ENCODE measurements at places on chromosomes 2 and 18.

GRCh38 chr2:30446602-30447148, 371 bp upstream of the LCLAT1 start:
- no peak for DNase-seq

GRCh38 chr2:153595939-153596338, 117.4 kb upstream of the RPRM start:
- no peak for DNase-seq

DNA sequence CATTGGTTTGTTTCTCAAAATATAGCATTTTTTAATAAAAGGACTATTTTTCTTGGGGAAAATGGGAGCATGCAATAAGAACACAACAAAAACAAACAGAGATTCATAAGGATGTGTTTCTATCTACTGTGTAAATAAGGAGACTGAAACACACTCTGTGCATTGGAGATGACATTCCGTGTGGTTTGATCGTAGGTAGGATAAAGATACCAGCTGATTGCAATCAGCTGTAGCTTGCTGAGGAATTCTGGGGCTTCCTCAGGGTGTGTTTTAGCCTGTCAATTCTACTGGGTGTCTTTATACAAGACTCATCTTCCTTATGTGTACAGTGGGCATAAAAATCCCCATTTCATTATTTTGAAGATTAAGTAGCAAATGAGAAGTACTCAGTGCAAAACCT, 591.6 kb downstream of the DSC3 start:
- no peak for DNase-seq

GRCh38 chr2:152189622-152190495, 14.3 kb upstream of the STAM2 start:
- peak; percentile 80 for DNase-seq

- DNase-seq: no peak
These were observed 8.0 kb downstream of the FASTKD1 start for GRCh38 chr2:169565686-169566085.

GRCh38 chr18:22865354-22866116, 67.6 kb upstream of the RBBP8 start:
- no peak for DNase-seq

DNA sequence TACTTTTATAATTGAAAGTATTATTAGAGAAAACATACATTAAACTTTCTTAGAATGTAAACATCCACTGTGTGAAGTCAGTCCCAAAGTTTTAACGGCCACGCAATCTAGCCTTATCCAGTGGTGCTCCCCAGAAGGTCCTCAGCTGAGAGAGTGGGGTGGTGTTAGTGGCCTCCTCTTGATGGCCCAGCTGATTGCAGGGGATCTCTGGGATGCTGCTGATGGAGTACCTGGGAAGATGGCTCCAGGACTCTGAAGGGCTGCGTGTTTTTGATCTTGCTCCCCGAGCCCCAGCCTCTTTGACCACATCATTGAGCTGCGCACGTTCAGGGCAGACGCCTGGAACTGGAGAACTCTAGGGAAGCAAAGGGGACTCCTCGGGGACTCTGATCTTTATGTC, 181.4 kb downstream of the FAM210A start:
- DNase-seq: no peak

DNA sequence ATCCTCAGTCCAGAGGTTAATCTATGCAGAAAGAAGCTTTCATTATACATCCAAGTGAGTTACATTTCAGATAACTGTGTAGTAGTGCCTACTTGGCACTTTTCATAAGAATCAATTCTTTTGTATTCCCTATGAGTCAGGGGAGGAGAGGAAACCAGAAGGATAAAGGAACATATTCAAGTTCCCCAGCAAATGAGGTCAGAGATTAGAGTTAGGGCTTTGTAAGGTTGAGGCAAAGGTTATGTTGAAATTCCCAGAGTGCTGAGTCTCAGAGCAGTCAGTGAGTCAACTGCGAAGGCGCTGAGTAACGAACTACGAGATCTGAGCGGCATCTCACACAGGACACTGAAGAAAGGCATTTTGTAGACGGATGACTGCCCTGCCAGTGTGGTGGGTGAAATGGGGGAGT, 25.1 kb upstream of the ME2 start:
- no peak for DNase-seq

GRCh38 chr2:149470046-149470445, 117.5 kb downstream of the MMADHC start:
- DNase-seq: no peak

- peak; percentile 17 for DNase-seq
These were observed 142.8 kb downstream of the NDUFA10 start for GRCh38 chr2:239882331-239882732.

DNA sequence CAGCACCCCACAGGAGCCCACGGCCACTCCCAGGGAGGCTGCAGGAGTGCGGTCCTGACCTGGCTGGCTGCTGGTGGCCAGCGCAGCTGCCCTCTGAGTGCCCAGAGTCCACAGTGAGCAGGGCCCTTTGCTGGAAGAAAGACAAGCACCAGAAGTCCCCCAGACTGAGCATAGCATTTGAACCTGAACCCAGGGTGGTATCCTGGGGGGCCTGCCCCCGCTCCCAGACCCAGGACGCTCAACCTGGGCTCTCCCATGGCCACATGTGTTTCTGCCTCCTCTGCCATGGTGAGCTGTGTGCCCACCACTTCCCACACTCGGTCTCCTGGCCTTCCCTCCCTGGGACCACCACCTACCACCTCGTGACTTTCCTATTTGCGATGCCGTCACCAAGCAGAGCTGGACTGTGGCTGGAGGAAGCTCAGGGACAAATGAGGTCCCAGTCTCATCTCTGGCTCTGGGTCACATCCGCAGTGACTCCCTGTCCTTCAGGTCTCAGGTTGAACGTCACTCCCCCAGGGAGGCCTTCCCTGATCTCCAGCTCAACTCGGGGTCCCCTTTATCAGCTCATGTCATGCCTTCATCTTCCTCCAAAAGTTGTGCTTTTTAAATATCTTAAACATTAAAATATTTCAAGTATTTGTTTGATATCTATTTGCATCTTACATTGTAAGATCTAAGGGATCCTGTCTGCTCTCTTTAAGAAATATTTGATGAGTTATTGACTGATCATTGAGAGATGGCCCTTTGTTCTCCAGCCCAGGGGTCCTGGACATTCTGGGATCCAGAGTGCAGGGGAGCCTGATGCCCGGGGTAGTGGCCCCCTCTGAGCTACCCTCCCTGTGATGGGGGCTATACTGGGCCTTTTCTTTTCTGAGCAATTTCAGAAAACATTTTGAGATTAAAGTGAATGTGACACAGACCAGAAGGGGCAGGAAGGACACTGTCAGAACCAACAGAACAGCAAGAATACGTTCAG, 16.4 kb upstream of the GPR55 start:
- DNase-seq: no peak

GRCh38 chr18:10927286-10927992, 221.9 kb downstream of the PIEZO2 start:
- DNase-seq: peak; percentile 80

- DNase-seq: no peak
These were observed 4.5 kb downstream of the DYTN start for GRCh38 chr2:206713746-206714145.

- no peak for DNase-seq
These were observed 88.8 kb downstream of the MAP3K20 start for GRCh38 chr2:173164396-173164795.

GRCh38 chr2:240948905-240949790, 43.0 kb downstream of the CROCC2 start:
- DNase-seq: no peak

- DNase-seq: no peak
These were observed 303.3 kb downstream of the CNTNAP5 start for GRCh38 chr2:124328397-124328796.

Data from fibroblast of skin of back (primary cell).